AG08396 (cell line): ENCODE measurements at places on chromosomes 3 and 15.

- peak; percentile 86 for DNase-seq
These were observed 36.7 kb upstream of the ZBTB38 start for GRCh38 chr3:141331377-141332318.

GRCh38 chr15:85733416-85733815 lies 61.3 kb downstream of the KLHL25 start:
- no peak for DNase-seq

DNA sequence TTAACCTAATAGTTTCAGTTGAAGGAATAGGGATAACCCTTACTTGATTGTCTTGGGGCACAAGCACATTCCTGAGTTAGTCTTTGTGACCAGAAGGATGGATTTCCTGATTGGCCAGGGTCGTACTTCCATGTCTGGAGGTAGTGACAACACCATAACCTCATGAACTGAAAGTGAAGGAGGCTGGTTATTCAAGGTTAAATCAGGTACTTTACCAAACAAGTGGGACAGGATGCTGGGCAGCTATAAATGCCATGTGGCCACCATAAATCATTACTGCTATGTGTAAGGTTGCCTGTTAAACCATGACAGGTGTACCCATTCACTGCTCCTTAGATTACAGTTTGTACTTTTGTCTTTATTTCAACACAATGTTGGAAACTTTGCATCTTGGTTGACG lies 128.3 kb upstream of the SAMMSON start:
- no peak for DNase-seq

- no peak for DNase-seq
These were observed 909.1 kb upstream of the ROBO1 start for GRCh38 chr3:80676866-80677265.

DNA sequence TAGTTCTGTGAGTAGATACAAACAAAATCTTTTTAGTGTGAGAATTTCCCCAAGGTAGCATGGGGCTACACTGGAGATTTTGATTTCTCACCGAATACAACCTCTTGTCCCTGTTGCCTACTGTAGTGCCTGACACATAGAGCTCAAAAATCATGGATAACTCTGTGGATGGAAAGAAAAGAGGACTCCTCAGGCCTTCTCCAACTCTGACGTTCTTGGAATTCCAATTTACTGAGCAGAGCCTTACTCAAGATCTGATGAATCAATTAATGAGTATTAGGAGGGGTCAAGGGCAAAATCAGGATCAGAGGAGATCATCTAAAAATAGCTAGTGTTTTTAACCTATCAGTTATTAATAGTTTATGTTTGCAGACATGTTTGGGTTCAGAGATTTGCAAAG lies 46.7 kb upstream of the PYDC2 start:
- no peak for DNase-seq

- DNase-seq: no peak
These were observed 364.3 kb upstream of the BCHE start for GRCh38 chr3:166201476-166201875.
